A673 (cell line): ENCODE measurements at places on chromosomes 7 and 10. TPM values are rescaled to one million over a fixed set of nuclear protein-coding genes. Genes with fewer than 3 reads are reported as not detected.
A peak's percentile ranks its signal among the peaks of the same experiment; 100 is the strongest.

Gene PRTFDC1
- 49.7 and 49.8 TPM in 2 replicates for total RNA-seq

Gene SORBS1
- 0.52 and 0.56 TPM in 2 replicates for total RNA-seq

- no peaks in the 10 kb centered on the region for H3K36me3 ChIP-seq
- peaks cover 39% of the 10 kb centered on the region for H3K27me3 ChIP-seq
- H3K27ac ChIP-seq: no peak overlapping the region
- H3K4me1 ChIP-seq: peaks cover 4% of the 10 kb centered on the region
Measured at GRCh38 chr7:13181216-13181615, 493.8 kb downstream of the ARL4A start.

- H3K27ac ChIP-seq: no peak overlapping the region
- no peaks in the 10 kb centered on the region for H3K36me3 ChIP-seq
- no peaks in the 10 kb centered on the region for H3K4me1 ChIP-seq
- no peak overlapping the region for H3K4me3 ChIP-seq
- H3K27me3 ChIP-seq: peaks cover 26% of the 10 kb centered on the region
- DNase-seq: no peak
Measured at GRCh38 chr10:95597788-95598187, 36.6 kb upstream of the SORBS1 start.

DNA sequence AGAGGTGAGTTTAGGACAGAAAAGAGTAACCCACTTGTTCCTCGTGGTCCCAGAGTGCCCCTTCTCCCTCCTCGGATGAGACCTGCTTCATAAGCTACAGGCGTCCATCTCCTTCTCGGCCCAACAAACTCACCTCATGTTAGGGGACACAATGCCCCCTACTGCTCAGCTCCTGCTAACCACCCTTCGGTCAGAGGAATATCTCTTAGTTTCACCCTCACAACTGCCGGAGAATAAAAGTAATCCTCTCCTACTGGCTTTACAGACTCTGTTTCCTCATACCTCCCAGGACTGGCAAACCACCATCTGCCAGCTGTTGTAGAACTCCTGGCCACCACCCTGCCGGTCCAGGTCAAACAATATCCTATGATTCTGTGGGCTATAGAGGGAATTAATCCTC, 3.2 kb downstream of the AKR1B15 start:
- no peak overlapping the region for H3K4me3 ChIP-seq
- peaks cover 5% of the 10 kb centered on the region for H3K27me3 ChIP-seq
- no peak overlapping the region for H3K27ac ChIP-seq
- H3K36me3 ChIP-seq: no peaks in the 10 kb centered on the region
- no peak for DNase-seq

GRCh38 chr7:24587853-24588252, 14.6 kb downstream of the PALS2 start:
- H3K27me3 ChIP-seq: no peaks in the 10 kb centered on the region
- no peak overlapping the region for H3K4me3 ChIP-seq
- no peaks in the 10 kb centered on the region for H3K36me3 ChIP-seq
- H3K4me1 ChIP-seq: peaks cover 10% of the 10 kb centered on the region
- DNase-seq: peak; percentile 62

GRCh38 chr10:25912866-25913265, 21.2 kb upstream of the MYO3A start:
- H3K36me3 ChIP-seq: no peaks in the 10 kb centered on the region
- peak; percentile 76 for DNase-seq
- no peak overlapping the region for H3K4me3 ChIP-seq
